ENCODE measurements at places on chromosomes 5 and 9.

DNA sequence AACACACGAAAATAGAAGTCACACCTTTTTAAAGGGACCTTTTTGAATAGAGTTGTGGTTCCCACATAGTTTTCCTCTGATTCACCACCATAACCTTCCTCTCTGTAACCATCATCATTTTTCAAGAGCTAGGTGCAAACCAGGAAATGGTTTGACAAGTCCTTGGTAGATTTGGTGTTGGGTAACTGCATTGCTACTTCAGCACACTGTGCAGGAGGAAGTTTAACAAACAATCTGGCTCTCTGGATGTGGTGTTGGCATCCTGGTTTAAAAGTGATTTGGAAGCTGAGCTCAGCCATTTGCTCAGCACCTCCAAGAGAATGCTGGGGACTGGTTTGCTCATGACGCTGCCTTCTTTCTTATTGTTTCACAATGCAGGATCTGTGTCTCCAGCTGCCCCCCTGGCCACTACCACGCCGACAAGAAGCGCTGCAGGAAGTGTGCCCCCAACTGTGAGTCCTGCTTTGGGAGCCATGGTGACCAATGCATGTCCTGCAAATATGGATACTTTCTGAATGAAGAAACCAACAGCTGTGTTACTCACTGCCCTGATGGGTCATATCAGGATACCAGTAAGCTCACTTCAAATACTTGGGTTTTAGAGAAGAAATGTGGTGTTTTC is 213.1 kb downstream of the RFK start:
- no peak for DNase-seq

GRCh38 chr9:111222757-111223156 is 107.3 kb downstream of the OR2K2 start:
- DNase-seq, result no peak

DNA sequence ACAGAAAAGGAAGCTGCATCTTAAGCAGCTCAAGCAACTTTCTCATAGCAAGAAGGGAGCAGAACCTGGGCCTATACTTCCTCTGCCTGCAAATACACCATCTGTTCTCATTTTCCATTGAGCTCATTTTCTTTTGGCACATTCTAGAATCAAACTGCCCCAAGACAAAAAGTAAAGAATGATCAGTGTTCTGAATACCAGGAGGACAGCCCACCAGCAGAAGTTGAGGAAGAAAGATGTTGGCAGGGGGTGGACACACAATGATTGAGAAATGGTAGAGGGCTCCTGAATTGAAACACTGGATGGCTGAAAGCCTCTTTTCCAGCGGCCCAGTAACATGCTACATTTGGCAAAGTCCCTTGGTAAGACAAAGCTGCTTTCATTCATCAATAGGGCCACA is 171.8 kb downstream of the MED10 start:
- no peak for DNase-seq

DNA sequence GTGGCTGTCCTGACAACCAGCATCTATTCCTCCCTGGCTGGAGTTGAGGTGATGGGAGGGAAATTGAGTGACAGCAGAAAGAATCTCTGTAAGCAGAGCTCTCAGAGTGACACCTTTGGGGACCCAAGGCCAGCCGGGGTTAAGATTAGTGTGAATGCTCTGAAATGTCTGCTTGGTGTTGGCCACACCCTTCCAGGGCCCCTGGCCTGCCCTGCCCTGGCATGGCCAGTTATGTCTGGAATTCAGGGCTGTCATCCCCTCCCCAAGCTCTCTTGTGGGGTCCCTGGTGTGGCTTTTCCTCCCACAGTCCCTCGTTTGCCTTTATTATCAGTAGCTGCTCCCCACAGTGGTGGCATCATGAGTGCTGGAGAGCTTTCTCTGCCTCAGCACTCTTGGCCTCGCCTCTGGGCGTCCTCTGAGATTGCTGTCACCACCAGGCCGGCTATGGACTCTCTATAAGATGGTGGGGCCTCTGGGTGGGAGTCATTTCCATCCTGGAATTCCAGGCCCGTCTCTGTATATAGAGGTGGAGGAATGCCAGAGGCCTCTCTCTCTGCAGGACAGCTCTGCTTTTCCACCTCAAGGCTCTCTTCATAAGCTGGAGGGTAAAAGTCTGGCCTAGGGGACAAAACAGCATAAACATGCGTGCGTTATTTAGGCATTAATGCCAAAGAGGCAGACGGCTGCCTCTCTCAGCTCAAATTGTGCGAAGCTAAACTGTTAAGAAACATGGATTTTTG is 3.6 kb downstream of the TMEM252 start:
- no peak for DNase-seq

DNA sequence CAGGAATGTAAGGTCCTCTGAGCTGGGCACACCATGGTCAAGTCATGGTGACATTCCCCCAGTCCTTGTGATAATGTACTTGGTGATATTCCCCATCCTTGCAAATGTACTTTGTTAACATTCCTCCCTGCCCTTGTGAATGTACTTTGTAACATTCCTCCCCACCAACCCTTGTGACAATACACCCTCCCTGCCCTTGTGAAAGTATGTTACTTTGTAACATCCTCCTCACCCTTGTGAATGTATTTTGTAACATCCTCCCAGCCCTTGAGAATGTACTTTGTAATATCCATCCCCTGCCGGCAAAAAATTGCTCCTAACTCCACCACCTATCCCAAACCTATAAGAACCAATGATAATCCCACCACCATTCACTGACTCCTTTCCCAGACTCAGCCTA is 53.3 kb downstream of the RAPGEF6 start:
- DNase-seq, result no peak

- no peak for DNase-seq
Measured at GRCh38 chr5:130164966-130165365, 260.7 kb downstream of the CHSY3 start.

GRCh38 chr5:10469253-10470050 is 27.8 kb downstream of the ROPN1L start:
- no peak for DNase-seq

GRCh38 chr5:67806654-67807438 is 408.7 kb upstream of the PIK3R1 start:
- DNase-seq, result no peak

DNA sequence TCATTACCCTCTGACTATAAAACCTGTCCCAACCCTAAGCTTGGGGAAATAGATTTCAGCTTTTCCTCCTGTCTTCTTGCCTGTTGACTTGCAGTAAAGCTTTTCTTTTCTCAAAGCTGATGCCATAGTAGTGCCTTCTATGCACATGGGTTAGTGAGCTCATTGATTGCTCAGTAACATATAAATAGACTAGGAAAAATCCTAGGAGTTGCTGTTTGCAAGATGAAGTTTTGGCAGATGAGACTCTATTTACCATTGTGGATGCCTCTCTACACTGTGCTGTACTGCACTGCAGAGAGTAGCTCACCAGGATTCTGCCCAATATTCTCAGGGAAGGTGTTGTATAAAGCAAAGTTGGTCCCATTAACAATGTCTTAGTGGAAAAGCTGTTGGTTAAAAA is 262.7 kb upstream of the CD180 start:
- no peak for DNase-seq

- no peak for DNase-seq
Measured at GRCh38 chr5:157857816-157858526, 974 bp downstream of the CLINT1 start.

DNA sequence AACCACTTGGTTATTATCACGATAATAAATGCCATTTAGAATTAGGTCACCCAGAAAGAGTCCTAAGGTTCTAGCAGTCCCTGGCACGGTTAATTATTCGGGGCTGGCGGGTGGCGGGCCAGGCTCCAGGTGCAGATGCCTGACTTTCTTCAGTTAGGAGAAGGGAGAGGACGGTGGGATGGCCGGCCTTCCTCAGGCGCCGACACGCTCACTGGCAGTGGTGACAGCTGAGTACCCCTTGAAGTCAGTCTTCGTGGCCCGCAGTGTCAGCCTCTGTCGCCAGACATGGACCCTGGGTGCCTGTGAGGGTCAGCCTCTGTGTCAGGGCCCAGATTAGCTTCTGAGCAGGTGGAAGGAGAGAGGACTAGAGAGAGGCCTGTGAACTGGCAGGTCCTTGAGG is 21.1 kb upstream of the EXOC3 start:
- no peak for DNase-seq

- no peak for DNase-seq
Measured at GRCh38 chr5:62786099-62786498, 207.5 kb downstream of the LRRC70 start.

GRCh38 chr5:15959370-15960164 is 220.0 kb downstream of the MARCHF11 start:
- no peak for DNase-seq

DNA sequence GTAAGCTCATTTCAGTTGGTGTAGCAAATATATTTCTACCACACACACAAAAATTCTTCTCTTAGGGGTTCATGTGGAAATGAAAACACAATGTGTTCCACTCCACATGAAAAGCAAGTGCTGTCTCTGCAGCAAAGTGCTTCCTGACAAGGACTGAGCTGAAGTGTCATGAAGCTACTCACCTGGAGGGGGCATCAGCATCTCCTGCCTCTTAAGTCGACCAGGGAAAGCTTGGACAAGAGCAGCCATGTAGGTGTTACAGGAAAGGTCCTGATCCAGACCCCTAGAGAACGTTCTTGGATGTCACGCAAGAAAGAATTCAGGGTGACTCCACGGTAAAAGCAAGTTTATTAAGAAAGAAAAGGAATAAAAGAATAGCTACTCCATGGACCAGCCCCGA is 62.8 kb downstream of the SV2C start:
- DNase-seq, result no peak

DNA sequence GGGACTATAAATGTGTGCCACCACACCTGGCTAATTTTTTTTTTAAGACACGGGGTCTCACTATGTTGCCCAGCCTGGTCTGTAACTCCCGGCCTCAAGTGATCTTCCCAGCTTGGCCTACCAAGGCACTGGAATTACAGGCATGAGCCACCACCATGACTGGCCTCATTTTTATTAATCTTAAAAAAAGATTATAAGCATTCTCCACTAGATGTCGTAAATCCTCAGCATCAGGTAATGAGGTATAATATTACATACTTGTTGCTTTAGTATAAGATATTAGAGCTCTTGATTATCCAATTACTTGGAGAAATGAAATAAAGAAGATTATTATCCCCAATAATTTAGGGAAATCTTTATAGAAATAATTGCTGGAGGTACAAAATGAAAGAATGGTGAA is 78.2 kb upstream of the HTR1A start:
- DNase-seq, result no peak

- no peak for DNase-seq
Measured at GRCh38 chr5:173175523-173175922, 31.2 kb downstream of the BNIP1 start.

- DNase-seq, result no peak
Measured at GRCh38 chr5:43523662-43524072, 8.7 kb upstream of the C5orf34 start.

GRCh38 chr5:174251305-174252000 is 205.9 kb downstream of the NSG2 start:
- no peak for DNase-seq

GRCh38 chr5:158233735-158234322 is 374.9 kb upstream of the CLINT1 start:
- no peak for DNase-seq

DNA sequence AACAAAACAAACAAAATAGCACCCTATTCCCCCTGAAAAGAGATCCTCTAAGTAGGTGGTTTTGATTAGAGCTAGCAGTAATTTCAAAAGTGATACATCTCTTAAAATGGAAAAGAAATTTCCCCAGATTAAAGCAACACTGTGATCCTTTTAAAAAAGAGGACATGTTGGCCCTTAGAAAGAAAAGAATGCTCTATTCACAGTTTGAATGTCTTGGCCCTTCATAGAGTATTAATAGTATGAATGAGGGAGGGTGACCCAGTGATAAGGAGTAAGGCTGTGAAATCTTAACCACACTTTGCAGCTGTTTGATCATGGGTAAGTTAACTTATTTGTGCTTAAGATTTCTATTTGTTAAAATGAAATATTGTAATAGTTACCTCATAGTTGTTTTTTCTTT is 467.7 kb upstream of the MEF2C start:
- DNase-seq, result no peak

GRCh38 chr5:143524338-143524945 is 121.0 kb upstream of the NR3C1 start:
- DNase-seq, result no peak

DNA sequence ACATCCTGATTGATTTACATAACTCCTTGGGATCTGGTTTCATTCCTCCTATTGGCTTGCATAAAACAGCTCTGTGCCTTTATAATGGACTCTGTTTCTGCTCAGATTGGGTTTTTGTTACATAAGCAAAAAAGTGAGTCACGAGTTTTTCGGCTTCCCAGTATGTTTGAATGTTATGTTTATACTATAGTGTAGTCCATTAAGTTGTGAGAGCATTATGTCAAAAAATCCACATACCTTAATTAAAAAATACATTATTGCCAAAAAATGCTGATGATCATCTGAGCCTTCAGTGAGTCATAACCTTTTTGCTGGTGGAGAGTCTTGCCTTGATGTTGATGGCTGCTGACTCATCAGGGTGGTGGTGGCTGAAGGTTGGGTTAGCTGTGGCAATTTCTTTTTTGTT is 144.6 kb downstream of the CCDC171 start:
- DNase-seq, result no peak

DNA sequence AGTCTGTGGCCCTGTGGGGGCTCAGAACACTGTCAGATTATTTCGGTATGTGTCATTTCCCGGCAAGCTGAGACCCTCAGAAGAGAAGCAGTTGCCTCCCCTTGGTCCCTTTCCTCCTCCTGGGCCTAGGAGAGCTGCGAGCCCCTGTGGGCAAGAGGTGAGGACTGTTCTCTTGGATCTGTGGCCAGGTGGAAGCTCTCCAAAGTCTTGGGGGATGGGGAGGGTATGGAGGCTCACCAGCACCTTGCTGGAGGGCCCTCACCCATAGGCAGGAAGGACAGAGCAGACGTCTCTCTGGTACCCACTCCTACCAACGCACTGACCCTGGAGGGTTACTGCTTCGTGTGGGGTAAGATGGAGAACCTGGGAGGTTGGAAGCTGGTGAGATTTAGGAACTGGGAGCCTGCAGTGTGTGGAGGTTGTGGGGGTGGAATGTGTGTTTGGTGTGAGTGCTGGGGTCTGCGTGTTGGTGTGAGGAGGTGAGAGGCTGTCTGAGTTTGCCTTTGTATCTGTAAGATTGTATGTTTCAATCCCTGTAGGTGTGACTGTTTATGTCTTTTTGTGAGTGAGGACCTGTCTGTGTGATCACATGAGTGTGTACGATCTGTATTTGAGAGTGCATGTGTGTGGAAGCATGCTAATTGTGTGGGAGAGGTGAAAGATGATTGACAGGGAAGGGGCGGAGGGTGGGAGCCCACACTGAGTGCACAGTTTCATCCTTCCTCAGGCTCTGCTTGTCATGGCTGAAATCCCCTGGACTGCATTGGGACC is 52.4 kb upstream of the PSD2 start:
- no peak for DNase-seq

DNA sequence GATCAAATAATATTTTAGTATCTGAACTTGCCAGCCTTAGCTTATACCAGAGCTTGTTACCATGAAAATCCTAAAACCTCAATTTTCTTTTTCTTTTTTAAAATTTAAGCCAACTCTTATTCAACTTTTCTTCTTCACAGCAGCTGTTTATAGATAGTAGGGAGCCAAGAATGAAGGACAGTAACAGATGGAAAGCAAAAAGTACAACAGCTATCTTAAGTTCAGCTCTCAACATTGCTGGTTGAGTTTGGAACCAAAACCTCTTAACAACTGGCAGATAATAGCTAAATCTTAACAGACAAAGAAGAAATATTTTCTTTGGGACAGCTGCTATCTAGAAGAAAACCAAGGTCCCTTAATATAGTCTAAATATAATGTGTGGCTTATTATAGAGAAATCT is 74.7 kb downstream of the PJA2 start:
- DNase-seq, result no peak

Measured in substantia nigra (tissue), 51 donors.